Amniotic epithelial cell (primary cell): ENCODE measurements at places on chromosomes 6 and 20.

DNA sequence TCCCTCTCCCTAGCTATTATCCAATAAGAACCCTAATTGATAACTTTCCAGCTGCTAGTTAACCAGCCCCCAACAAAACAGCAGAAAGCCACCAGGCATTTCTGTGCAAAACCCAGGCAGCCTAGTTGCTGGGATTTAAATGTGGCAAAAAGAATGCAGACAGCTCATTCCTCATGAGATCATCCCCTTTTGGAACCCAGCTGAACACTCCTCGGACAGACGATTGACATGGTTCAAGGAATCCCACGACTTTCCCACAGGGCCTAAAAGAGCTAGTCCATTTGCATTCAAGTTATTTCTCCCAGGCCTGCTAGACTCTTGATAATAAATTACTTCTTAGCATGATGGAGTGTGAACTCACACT lies 24.0 kb downstream of the JAG1 start:
- no peak for DNase-seq

- peak; percentile 7 for DNase-seq
Measured at GRCh38 chr20:2386516-2387179, 5.9 kb downstream of the TGM6 start.

- DNase-seq: no peak
Measured at GRCh38 chr6:113055998-113056397, 708.9 kb downstream of the RFPL4B start.

DNA sequence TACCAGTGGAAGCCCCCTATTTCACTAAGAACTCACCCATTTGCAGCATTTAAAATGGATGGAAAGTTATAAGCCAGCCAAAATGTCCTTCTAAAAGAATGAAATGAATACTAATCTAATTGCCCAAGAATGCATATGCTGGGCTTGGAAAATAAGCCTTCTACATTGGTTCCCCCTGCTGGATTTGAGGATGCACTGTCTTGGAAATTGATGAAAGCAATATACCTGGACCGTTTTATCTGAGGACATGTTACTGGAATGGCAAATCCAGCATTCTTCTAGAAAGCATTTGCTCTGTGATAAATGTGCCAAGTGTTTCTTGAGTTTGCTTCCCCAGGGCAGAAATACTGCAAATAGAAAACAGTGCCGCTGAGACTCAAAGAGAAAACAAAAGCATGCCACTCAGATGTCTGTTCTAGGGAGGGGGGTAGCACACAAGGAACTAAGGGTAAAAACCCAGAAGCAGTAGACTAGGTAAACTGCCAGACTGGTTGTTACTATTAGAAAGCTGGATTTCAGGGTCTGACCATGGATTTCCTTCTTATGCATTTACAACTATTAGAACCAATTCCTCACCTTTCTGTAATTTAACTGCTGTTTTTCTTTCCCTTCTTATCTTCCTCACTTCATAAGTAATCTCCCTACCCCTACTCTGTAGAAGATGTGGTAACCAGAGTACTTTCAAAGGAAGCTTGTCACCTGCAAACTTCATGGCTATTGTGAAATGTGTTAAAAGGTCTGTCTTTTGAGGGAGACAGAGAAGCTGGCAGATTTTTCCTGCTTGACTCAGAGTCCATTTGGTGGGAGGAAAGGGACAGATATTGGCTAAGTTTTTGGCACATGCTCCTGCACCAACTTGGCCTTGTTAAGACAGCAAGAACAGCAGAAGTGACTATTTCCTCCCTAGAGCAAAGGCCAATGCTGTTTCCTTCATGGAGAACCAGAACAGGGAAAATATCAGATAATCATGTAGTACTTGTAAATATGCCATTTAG lies 642.6 kb downstream of the KIF16B start:
- peak; percentile 25 for DNase-seq

- no peak for DNase-seq
Measured at GRCh38 chr6:105920071-105920470, 166.1 kb upstream of the PRDM1 start.

DNA sequence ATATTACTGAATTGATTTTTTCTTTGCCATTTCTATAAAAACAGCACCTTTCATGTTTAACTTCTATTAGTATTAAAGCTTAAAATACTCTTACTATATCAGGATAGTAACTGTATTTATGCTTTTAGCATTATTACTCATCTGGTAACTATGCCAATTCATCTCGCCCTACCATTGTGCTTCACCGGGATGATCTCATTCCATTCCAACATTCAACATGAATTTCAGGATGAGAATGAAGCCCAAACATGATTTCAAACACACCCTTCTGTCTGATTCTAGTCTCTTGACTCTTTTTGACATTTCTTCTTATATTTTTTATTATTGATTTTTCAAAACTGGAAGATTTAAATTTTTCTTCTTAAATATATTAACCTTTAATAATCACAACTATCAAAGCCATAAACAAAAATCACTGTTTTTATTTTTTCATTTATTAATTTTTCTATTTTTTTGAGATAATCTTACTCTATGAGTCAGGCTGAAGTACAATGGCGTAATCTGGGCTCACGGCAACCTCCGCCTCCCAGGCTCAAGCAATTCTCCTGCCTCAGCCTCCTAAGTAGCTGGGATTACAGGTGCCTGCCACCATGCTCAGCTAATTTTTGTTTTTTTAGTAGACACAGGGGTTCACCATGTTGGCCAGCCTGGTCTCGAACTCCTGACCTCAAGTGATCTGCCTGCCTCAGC lies 46.7 kb downstream of the GJA1 start:
- peak; percentile 86 for DNase-seq

GRCh38 chr6:30939473-30939872 lies 1.3 kb upstream of the MUCL3 start:
- no peak for DNase-seq
